ENCODE measurements at places on chromosomes 6 and 20.

GRCh38 chr6:35590622-35591066 lies 77.9 kb upstream of the TULP1 start:
- peak; percentile 34 for DNase-seq

DNA sequence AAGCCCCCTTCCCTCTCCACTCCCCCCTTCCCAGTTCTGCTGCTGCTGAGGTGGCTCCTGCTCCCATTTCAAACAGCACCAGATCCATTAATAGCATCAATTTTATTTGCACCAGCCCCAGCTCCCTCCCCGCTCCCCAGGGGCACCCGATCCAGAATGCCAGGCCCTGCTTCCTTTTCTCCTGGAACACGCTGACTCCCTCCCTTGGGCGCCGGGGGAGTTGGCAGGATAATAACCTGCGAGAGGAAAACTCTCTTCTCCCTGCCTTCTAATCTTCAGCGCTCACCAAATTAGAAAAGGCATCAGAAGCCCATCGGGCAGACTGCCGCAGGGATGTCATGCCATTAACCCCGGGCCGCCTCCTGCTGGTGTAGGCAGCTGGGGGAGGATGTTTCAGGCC lies 77.8 kb downstream of the NCR2 start:
- DNase-seq, result no peak

DNA sequence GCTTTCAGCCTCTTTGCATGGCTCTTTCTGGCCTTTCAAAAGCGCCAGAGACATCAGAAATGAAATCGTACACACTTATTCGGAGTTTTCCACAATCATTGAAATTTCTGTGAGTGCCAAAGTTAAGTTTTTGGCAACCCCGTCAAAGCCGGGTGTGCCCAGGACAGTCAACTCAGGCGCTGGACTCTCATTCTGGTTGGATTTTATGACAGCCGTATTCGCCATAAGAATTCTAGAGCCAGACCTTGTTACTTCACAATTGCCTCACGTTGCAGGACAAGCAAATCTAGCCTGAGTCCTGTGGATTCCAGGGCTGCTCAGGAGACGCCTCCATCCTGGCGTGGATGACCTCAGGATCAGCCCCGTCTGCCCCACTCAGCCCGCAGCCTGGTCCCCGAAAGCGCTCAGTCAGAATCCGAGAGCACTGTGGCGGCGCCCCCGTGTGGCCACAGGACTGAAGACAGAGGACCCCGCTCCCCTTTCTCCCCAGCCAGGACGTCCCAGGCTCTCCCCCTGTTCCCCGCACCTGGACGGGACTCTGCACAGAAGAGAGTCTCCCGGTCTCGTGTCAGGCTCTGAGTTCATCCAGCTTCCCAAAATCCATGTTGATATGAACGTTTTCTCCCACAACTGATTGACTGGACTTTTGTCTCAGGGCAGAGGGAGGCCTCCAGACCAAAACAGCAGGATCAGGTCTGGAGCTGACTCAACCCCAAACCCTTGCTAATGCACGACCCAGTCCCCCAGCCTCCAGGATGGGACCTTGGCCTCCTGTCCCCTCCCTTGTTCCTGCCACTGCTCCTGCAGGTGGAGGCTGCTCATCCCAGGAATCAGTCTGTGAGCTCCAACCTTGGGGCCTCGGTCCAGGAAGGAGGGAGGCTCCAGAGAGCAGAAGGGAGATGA lies 38.2 kb downstream of the MICA start:
- peak; percentile 87 for DNase-seq

DNA sequence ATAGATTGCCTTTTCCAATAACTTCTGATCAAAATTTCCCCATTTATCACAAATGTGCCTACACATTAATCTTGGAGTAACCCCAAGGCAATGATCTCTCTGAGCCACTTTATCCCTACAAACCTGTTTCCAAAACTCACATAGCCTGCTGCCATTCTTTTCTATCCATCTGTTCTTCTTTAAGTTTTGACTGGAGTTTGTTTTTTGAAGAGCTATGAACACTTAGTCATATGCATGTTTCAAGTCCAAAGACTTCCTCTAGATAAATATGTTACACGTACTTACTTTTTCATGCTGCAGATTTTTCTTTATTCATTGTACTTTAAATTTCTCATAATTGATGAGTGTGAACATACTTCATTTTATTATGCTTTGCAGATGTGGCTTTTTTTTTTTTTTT lies 488.9 kb upstream of the CITED2 start:
- no peak for DNase-seq

- no peak for DNase-seq
These were observed 275.0 kb upstream of the FLRT3 start for GRCh38 chr20:14612391-14612790.

GRCh38 chr20:37360391-37361115 lies 14.6 kb downstream of the SRC start:
- DNase-seq, result no peak

DNA sequence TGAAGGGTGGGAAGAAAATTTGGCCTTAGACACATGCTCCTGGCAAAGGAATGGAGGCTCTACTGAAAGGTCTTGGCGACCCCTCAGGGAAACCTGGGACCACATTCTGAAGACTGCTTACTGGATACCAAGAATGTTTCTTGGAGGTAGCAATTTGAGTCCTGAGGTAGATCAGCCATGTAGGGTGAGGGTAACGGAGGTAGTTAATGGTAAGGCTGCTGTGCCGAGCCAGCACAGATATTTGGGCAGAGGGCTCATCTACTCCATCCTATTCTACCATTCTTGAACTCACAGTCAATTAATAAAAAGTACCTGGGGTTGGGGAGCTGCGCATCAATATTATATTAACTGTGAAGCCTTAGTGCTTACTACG lies 401 bp upstream of the PHF3 start:
- DNase-seq, result no peak

- no peak for DNase-seq
These were observed 4.2 kb downstream of the MAPRE1 start for GRCh38 chr20:32823737-32824588.

- no peak for DNase-seq
These were observed 160.1 kb upstream of the BEND3 start for GRCh38 chr6:107275330-107275865.

GRCh38 chr20:50980071-50980681 lies 21.6 kb downstream of the MOCS3 start:
- no peak for DNase-seq

GRCh38 chr6:319177-320131 lies 27.2 kb downstream of the DUSP22 start:
- DNase-seq, result no peak

- DNase-seq, result no peak
These were observed 184.0 kb downstream of the CDC5L start for GRCh38 chr6:44571510-44571909.

DNA sequence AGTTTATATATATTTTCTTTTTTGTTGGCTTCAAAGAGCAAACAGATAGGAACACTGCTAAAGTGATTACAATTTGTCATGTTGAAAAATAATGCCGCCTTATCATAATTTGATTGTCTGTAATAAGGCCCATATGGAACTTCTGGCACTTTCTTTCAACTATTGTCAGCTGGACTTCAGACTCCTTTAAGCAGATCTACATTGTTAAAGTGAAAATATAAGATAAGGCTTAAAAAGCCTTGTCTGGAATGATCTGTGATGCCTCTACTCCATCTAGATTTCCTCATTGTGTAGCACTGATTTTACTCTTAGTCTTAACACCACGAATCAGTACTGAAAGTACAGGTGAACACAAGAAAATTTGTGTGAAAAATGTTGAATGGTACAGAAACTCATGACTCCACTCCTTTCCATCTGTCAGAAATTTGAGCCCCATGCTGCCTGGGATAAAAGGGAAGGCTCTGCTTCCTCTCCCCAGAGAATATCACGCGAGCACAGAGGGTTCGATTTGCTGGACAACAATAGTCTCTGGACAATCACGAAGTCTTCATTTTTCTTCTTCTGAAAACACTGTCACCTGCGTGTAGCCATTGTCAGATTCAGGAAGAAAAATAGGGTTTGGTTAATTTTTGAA lies 56.0 kb downstream of the BCAS1 start:
- no peak for DNase-seq

GRCh38 chr6:44667668-44668390 lies 280.3 kb downstream of the CDC5L start:
- peak; percentile 41 for DNase-seq

GRCh38 chr6:33856655-33857054 lies 52.9 kb upstream of the MLN start:
- DNase-seq, result peak; percentile 23

DNA sequence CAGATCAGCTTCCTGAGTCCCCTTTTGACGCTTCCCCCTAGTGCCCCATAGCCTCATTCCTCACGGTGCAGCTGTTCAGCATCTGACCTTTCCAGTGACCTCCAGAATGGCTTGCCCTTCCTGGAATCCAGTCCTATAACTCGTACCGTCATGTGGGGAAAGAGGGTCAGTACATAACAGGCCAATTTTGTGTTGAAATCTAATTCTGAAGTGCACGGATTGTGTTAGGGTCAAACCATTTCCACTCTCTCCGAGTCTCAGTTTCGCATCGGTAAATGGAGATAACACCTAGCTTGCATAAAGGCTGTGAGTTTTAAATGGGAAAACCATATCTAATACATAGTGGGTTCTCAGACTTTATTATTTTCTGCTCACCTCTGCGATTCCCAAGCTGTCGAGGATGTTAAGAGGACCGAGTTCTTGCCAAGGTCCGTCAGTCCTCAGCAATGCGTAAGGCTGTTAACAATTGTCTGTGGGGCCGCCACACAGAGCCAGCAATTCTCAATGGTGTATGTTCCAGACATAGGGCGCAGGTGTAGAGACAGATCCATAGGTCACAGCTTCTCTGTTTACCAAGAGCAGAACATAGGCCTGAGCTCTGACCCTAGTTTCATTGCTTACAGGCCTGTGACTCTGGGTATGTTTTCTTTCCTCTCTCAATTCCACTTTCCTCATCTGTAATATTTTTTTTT lies 45.5 kb upstream of the CCR6 start:
- no peak for DNase-seq

DNA sequence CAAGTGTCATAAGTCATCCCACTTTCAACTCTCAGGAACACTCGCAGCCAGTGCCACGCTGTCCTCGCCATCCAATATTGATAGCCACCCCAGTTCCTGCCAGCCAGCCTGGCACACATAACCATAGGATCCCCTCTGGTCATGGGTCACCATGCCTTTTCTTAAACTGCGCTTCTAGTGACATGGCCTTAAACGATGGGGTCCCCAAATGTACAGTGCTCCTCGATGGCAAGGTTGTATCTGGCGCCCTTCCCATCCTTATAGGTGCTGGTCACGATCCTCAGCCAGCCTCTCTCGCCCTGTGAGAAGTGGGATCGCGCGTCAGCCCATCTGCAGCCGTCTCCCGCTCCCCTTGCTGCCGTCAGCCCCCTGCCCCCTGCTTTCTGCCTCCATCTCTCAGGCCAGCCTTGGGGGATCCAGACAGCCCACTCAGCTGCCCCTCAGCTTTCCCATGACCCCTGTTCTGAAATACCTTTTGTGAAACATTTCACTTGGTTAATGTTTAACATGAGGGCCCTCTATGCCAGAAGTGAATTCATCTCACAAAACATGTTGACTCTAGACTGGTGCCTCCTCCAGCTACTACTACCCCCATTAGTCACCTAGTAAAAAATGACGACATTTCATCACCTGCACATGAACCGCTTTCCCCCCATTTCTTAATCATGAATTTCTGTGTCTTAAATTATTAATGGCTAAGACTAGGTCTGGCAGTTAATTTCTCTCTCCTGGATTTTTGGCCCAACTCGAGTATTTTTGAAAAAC lies 11.4 kb downstream of the CTSZ start:
- DNase-seq, result no peak

GRCh38 chr20:51528263-51529027 lies 14.1 kb downstream of the NFATC2 start:
- DNase-seq, result no peak

- no peak for DNase-seq
These were observed 37.8 kb upstream of the IGF2R start for GRCh38 chr6:159931112-159931511.

- no peak for DNase-seq
These were observed 38.0 kb downstream of the ELOVL2 start for GRCh38 chr6:11006061-11006460.

GRCh38 chr6:82693094-82693493 lies 329.5 kb downstream of the TPBG start:
- no peak for DNase-seq

GRCh38 chr6:83867527-83868161 lies 8.2 kb downstream of the CYB5R4 start:
- DNase-seq, result peak; percentile 36

DNA sequence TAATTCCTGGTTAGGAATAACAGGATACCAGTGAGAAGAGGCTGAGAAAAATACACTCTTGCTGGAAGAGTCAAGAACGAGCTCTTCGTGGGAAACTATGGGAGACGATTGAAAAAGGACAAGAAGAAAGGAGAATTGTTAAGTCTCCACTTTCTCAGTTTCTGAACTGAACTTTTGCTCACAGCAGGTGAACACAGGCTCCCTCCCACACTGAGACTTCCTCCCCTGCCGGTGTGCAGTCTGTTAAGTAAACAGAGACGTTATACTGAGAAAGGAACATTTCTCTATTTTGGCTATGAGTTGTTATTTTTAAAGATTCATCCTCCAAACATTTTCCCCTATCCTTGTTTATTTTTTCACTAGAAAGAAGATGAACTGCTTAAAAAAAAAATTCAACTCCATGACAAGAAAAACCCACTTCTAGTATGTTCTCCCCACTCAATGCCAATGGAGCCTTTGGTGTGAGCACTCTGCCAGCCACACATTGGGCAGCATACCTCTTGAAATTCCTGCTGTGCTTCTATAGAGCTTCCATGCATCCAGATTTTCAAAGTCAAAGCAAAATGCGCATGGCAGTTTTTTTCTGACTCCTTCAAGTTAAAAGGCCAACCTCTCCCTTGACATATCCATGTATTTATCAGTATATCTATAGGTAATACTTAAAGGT lies 250.5 kb downstream of the ESR1 start:
- DNase-seq, result no peak

GRCh38 chr6:119978274-119978889 lies 628.8 kb upstream of the MAN1A1 start:
- DNase-seq, result no peak

Measured in transverse colon (tissue), 4 donors.